LoVo (cell line): ENCODE measurements at places on chromosomes 12 and 14.
A peak's percentile ranks its signal among the peaks of the same experiment; 100 is the strongest.

DNA sequence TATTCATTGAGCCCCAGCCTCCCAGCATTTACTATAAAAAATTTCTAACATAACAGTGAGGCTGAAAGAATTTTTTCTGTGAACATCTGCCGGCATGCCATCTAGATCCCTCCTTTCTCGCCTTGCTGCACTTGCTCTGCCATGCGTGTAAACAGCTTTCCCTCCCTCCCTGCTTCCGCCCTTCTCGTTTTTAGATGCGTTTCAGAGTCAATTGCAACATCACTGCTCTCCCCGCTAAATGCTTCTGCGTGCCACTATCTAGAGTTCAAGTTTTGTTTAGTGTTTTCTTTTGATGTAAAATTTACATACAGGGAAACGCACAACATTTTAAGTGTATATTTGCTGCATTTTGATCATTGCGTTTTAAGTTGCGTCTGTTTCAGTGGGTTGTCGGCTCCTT lies 83.6 kb downstream of the CCDC92 start:
- no peak for DNase-seq

- DNase-seq = no peak
Measured at GRCh38 chr12:40197590-40197989, 27.2 kb upstream of the LRRK2 start.

DNA sequence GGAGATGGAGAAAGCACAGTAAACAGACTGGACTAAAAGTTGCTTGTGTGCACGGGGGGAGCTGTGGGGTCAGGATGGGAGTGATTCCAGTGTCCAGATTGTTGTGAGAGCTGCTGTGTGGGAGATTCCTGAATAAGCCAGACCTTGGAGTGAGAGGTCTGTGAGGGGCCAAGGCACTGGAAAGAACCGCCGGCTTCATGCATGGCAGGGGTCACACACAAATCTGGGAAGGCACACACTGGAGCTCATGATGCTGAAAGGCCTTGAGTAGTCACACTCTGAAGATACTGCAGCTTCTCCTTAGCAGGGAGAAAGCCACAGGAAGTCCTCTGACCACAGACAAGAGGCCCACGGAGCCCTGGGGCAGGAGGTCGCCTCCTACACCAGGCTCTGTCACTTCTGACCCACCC lies 23.1 kb downstream of the ADCY6 start:
- DNase-seq = no peak

GRCh38 chr12:1428671-1429070 lies 165.7 kb downstream of the FBXL14 start:
- no peak for DNase-seq

- DNase-seq = peak; percentile 47
Measured at GRCh38 chr12:9751204-9752144, 9.2 kb downstream of the CD69 start.

GRCh38 chr12:95583933-95584332 lies 32.7 kb upstream of the USP44 start:
- no peak for DNase-seq

DNA sequence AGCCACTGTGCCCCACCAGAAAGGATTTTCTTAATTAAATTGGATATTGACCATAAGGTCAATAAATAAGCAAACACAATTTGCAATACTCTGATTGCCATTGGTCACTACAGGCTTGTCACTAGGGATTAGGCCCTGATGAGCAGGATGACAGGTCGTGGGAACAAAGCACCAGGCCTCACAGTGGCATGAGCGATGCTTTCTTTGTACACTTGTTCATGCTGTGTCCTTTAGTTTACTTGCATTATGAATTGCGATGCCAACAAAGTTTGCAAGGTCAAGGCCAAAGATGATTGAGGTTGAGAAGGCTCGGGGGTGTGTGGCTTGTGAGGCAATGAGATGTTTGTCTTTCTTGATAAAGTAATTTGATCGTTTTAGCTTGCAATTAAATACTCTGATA lies 136.0 kb downstream of the TTC8 start:
- no peak for DNase-seq

DNA sequence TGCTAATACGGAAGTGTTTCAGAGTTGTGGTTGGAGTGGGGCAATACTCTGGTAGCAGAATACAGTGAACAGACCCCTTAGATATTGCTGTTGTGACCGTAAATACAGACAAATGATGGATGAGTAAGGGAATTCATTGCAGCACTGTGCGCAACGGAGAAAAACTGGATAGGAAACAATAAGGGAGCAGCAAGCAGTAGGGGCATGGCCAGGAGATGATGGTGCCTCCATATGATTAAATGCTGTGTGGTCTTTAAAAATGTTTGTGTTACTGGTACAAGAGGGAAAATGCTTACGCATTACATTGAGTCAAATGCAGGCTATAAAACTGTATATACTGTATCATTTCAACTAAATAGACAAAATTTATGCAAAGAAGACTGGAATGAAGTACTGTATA lies 61.6 kb downstream of the EML1 start:
- DNase-seq = no peak

GRCh38 chr14:72966038-72966437 lies 39.8 kb downstream of the DCAF4 start:
- no peak for DNase-seq

DNA sequence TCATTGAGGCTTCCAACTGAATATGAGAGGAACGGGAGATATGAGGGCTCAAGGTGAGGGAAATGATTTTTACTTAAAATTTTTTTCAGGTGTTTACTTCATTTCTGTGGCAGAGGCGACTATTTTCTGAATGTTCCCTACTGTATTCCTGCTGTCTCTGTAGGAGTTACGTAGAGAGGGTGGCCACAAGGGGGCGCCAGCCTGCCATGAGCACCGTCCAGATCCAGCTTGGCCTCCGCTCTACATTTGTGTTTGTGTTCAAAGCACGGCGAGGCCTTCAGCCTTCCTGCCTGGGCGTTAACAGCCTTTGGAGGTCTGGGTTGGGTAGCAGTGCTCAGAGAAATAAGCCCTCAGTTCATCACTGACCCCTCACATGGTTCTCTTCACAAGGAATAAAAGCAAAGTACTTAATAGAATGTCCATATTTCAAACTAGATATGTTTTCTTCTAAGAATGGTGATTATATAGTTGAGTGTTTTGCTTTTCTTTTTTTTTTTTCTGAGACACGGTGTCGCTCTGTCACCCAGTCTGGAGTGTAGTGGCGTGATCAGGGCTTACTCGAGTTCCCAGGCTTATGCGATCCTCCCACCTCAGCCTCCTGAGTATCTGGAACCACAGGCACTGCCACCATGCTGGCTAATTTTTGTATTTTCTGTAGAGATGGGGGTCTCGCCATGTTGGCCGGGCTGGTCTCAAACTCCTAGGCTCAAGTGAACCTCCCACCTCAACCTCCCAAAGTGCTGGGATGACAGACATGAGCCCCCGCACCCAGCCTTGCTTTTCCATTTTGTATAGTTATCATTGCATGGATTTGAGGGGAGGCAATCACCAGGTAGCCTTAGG lies 22.3 kb downstream of the CKB start:
- DNase-seq = peak; percentile 65

DNA sequence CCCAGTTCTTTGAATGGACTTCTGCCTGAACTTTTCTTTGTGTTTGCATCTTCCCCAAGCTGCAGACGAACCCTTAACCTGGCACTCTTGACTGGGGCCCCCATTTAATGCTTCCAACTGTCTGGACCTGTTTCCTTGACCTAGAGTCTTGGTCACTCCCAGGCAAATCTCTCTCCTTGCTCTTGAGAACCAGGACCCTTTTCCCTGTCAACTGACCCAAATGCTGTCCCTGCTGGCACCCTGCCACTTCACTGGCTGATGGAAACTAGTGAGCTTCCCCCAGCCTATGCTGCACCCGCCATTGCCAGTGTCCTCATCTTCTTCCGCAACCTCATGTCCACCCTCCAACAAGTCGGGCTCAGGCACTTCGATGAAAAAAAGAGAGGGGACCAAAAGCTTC lies 79.5 kb downstream of the PRIMA1 start:
- no peak for DNase-seq

DNA sequence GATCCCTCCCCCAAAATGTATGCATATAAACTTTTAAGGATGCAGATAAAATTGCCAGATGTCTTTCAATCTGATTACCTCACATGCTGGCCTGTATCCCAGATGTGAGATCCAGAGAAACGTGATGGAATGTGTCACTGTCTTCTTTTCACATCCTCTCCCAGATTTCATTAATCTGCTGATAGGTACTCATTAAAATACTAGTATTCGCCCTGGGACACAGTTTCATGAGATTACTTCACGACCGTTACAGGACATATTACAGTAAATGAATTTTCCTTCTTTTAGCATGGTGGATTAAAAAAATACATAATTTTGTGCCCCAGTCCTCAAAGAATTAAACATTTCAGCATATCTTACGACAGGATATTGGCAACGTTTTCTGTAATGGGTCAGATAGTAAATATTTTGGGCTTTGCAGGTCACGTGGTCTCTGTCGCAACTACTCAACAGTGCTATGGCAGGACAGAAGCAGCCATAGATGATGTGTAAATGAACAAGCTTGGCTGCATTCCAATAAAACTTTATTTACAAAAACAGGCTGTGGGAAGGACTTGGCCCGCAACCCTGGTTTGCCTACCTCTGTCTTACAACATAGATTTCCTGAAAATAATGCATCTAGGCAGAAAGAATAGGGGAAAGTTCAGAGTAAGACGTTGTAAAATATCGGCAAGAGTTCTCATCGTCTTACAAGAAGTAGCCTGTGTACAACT lies 156.0 kb upstream of the DIO3 start:
- DNase-seq = no peak

DNA sequence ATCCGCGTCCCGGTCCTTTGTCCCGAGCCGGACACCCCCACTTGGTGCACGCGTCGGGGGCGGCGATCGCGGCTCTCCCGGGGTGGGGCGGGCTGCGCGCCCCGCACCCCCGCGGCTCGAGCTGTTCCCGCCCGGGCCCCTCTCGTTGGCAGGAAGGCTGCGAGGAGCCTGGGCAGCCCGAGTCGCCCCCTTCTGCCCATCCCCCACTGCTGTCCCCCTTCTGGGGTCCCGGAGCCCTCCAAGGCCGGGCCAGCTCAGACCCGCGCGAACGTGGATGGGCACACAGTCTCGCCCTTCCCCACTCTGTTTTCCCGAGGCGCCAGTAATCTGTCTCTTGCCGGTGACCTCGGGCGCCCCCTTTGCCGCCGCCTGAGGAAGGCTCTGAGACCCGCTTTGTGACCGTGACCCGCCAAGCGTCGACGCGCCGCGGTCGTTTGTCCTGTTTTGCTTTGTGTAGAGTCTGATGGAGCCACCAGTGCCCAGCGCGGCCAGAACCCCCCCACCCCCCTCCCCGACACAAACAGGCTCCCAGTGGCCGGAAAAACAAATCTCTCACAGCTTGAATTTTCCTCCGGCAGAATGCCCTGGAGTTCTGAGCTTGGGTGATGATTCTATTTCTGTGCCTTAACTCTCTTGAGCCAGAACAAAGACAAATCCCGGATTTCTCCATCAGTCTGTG lies 610 bp downstream of the C14orf132 start:
- DNase-seq = peak; percentile 39

- no peak for DNase-seq
Measured at GRCh38 chr14:96925422-96925821, 128.2 kb downstream of the VRK1 start.

DNA sequence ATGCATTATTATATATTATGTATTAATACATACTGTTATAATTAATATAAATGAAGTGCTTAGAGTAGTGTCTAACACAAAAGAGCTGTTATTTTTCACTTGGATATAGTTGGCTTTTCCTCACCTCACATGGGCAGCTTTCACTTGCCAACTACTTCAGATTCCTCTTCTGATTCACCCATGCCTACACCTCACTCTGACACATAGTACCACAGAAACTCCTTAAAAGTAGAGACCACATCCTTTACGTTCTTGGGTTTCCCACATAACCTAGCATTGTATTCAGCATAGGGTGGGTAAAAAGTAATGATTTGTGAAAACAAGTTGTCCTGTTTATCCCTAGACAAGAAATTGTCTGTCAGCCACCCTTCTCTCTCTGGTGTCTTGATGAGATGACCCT lies 61.0 kb downstream of the DIO2 start:
- no peak for DNase-seq

DNA sequence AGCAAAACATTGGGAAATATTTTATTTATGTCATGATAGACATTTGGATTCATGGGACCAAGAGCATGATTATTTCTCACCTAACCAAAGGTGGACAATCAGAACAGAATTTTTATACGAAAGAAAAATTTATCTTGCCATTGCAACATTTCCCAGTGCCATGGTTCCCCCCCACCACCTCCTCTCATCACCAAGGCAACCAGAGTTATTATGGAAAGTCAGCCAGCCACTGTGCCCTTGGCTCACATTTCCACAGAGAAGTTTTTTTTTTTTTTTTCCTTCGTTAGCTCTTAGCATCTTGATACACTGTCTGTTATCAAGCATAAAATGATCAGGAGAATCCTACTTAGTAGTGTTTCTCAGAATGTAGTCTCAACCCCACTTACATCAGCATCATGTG lies 176.4 kb upstream of the TMTC1 start:
- DNase-seq = no peak

GRCh38 chr12:109435428-109436187 lies 41.5 kb downstream of the KCTD10 start:
- no peak for DNase-seq

DNA sequence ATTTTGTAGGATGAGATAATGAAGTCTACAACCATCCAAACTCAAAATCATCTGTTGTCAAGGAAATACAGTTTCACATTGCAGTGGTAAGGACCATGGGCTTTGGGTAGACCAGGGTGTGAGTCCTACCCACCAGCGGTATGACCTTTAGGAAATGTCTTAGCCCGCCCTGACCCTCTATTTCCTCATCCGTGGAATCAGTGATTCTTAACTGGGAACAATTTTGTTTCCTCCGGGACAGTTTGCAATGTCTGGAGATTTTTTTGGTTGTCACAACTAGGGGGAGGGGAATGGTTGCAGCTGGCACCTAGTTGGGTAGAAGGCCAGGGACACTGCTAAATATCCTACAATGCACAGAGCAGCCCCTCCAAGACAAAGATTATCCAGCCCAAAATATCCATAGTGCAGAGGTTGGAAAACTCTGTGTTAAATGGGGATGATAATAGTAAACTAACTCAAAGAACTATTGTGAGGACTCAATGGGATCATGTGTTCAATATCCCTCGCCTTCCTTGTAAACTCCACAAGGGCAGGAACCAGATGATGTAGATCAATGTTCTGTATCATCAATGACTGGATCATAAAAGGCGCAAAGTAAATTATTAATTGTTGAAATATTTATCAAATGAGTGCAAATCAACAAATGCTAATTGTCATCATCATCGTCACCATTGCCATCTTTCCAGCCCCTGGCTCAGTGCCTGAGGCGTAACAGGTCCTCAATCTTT lies 15.7 kb upstream of the IFT81 start:
- no peak for DNase-seq

GRCh38 chr14:35879654-35880249 lies 53.6 kb downstream of the BRMS1L start:
- DNase-seq = no peak

- no peak for DNase-seq
Measured at GRCh38 chr12:51932218-51933076, 19.1 kb upstream of the ACVR1B start.

GRCh38 chr12:5335069-5335468 lies 96.8 kb upstream of the NTF3 start:
- DNase-seq = no peak

- DNase-seq = no peak
Measured at GRCh38 chr12:14395074-14395778, 29.7 kb downstream of the ATF7IP start.

- no peak for DNase-seq
Measured at GRCh38 chr14:75497191-75497590, 25.1 kb upstream of the BATF start.
